ENCODE measurements at places on chromosomes 2 and 18.

GRCh38 chr2:236088368-236089057 lies 79.7 kb downstream of the GBX2 start:
- DNase-seq, result no peak

DNA sequence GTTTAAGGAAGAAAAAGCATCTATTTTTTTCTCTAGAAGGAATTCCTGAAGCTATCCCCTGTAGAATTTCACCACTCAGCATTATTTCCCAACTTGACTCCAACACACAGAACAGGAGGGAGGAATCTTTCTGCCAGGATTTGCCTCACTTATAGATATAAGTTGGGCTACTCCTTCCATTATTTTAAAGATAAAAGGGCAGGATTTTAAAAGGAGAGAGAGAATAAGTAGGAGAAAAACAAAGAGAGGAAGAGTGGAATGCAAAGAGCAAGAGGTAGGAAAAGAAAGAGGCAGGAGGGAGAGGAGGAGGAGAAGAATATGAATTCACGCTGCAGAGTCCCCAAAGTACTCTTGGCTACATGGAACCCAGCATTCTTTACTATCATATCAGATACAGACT lies 182.5 kb downstream of the TCF4 start:
- DNase-seq, result peak; percentile 56

GRCh38 chr18:62524440-62525200 lies 1.8 kb downstream of the ZCCHC2 start:
- DNase-seq, result peak; percentile 52

DNA sequence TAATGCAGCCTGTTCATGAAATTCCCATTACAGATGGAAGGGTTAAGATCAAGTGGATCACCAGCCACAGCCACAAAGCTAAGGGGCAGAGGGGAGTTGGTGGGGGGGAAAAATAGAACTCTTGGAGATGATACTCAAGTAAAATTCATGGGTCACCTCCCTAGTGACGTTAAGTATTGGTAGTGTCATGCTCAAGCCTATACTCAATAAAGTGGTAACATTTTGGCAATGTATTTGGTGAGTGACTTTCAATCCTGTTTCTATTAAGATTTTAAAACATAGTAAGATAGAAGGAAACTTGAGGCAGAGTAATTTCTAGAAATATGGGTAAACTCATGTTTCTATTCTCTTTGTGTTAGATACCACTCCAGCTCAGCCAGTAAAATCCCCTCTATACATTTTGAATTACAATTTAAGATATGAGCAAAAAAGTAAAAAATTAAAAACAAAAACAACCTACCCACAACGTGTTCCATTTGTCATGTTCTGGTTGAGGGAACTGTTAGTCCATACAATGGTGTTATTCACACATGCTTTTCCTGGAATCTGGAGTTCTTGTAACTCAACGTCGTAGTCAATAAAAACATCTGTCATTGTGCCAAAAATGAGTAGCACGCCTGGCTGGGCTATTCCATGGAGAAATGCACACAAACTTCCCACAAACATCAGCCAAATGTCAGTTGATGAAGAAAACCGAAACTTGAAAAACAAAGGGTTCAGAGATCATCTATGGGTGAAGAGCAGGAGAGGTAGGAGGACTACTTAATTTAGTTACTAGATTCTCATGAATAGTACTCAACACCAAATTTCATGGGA lies 18.1 kb downstream of the ABCB11 start:
- no peak for DNase-seq

All from choroid plexus epithelial cell (primary cell).